Activated CD4-positive, alpha-beta memory T cell treated with anti-CD3 and anti-CD28 coated beads, Interleukin-2, amount 10 ng/mL, durations not matched to agents 7 days and 5 days (primary cell): ENCODE measurements at places on chromosomes 6 and 20.

GRCh38 chr6:72636786-72637185 is 14.9 kb downstream of the KCNQ5 start:
- no peak for DNase-seq

GRCh38 chr20:347640-348484 is 951 bp downstream of the NRSN2 start:
- peak; percentile 64 for DNase-seq

DNA sequence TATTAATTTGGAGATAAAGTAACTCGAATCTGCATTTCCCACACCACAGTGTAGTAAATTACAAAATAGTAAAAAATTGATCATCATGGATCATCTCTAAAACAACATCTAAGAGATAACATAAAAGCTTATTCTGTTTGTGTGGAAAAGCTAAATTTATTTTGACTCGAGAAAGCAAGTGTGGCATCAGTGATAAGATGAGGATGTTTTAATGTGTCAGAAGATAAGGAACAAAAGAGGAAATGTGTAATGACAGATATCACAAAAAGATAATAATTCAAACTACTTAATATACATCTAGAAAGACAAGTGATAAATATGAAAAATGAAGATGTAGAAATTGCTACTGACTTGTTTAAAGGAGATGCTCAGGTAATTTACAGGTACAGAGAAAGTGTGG is 74.1 kb downstream of the DNAH8 start:
- DNase-seq: no peak

DNA sequence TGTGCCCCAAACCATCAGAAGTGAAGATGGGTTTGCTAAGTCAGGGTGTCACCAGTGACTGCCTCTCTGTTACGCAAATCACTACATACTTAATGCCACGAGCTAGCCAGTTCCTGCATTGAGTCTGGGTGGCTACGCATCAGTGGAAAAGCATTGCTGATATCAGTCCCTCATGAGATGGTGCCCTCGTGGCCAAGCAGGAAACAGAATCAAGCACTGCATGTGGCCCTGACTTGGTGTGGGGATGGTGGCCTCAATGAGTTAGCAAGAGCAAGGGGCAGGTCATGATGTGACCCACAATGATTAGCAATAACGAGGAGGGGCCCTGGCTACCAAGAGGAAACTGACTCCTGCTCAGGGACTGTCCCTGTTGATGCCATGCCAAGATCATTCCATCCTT is 51.6 kb upstream of the FNDC1 start:
- DNase-seq: no peak

GRCh38 chr20:51022803-51023616 is at the start of gene KCNG1:
Gene KCNG1 (minus strand): TSS chr20:51023107. CDS start chr20:51010338, 12,769 bp downstream.
- peak; percentile 62 for DNase-seq

- DNase-seq: no peak
These were observed 5.9 kb upstream of the C20orf144 start for GRCh38 chr20:33656010-33656782.
